ENCODE measurements at places on chromosomes 6 and 20.

GRCh38 chr20:3691306-3691705 lies 9.5 kb upstream of the ADAM33 start:
- DNase-seq = no peak

DNA sequence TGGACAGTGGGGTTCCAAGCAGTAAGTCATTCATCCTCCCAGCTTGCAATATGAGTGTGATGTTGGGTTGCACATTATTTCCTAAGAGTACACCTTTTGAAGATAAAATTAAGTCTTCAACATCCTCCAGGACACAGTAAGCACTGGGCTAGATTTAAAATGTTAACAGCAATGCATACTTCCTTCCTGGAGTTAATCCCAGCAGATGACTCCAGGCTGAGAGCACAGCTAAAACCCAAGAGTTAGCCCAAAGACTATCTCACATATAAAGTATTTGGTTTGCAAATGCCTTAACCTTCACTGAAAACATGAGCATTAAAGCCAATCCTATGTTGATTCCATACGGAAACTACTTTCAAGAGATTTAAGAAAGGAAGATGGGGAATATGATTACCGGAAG lies 69.2 kb downstream of the SLC23A2 start:
- DNase-seq = no peak

- no peak for DNase-seq
Measured at GRCh38 chr6:21360336-21360735, 233.2 kb upstream of the SOX4 start.

- DNase-seq = no peak
Measured at GRCh38 chr6:7138046-7138531, 30.3 kb downstream of the RREB1 start.

DNA sequence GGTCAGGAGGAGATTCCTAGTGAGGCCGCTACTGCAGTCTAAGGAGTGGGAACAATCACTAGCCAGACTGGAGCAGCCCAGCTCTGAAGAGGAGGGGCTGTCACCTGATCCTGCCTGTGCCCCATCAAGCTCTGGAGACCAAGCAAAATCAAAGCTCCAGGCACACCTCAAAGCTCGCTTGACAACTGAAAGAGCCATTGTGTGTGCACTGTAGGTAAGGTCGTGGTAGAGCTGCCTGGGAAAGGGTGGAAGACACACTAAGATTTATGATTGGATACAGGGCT lies 58.2 kb downstream of the CSE1L start:
- DNase-seq = no peak

GRCh38 chr20:4135385-4136077 lies 120.2 kb upstream of the RNF24 start:
- DNase-seq = no peak

- no peak for DNase-seq
Measured at GRCh38 chr6:145736661-145737144, 1.4 kb upstream of the EPM2A start.

DNA sequence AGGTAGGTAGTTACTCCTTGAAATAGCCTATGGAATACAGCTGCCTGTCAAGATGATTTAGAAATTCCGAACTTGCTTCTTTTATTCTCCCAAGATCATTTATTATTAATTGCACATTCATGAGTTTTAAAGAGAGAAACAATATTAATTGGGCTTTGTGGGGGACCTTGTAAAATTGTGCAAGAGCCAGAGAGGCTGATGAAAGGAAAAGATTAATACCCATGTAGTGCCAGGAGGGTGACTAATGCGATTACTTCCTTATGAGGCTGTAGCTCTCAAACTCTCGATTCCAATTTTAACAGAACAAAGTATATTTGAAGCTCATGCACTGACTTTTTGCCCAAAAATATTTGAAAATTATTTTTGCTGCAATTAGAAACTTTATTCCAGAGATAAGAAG lies 423.8 kb upstream of the ID4 start:
- no peak for DNase-seq

Data from NCI-H1930 (cell line).